ENCODE measurements at places on chromosomes 5 and 9.

DNA sequence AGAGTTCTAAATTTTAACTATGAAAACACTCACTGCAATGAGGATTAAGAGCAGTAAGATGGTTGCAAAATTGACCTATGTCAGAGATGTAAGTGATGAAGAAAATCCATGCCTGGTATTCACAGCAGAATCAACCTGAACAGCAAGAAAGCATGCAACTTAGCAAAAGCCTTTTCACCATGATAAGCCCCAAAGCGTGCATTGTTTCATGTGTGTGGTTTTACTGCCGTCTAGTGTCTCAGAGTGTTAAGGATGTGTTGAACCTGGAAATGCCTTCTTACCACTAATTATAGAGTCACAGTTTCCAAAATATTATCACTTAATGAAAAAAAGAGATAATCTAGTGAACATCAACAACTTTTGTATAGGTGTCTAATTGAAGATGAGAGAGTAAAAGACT, 415.2 kb upstream of the TRPC7 start:
- DNase-seq = no peak

GRCh38 chr9:72427801-72428200, 62.8 kb upstream of the ZFAND5 start:
- no peak for DNase-seq

DNA sequence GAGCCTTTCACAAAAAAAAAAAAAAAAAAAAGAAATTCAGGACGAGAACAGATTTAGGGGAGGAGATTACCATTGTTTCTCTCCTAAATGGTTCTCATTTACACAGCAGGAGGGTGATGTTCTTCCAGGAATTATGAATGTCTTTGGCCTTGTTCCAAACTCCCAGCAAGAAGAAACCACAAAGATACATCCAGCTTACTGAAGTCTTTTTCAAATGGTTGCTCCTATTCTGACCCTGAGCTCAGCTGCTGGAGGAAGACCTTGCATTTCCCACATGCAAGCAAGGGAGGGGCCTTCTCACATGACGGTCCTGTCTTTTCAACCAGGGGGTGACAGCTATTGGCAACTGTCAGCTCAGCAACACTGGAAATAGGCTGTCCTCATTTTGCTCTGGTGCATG, 203.0 kb upstream of the VLDLR start:
- no peak for DNase-seq

GRCh38 chr5:135219868-135220267, 179.2 kb downstream of the MACROH2A1 start:
- DNase-seq = peak; percentile 4

DNA sequence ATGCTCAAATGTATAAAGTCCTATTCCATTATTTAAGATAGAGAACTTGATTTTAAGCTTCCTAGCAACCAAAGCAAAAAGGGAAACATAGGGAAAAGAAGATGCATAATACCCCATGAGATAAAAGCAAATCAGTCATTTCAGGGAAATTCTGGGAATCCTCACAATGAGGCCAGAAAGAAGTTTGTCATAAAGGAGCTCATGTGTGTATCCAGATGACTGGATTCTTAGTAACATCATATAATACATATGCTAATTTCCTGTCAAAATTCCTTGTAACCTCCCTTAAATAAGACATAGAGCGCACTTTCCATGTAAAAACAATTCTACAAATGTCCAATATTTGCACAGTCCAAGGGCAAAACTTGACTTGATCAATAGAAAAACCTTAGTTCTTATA, 411.0 kb upstream of the WWC1 start:
- no peak for DNase-seq

- DNase-seq = no peak
These were observed 74.9 kb downstream of the GTF3C4 start for GRCh38 chr9:132744881-132745755.

- DNase-seq = no peak
These were observed 3.3 kb upstream of the MEF2C start for GRCh38 chr5:88886252-88886651.

DNA sequence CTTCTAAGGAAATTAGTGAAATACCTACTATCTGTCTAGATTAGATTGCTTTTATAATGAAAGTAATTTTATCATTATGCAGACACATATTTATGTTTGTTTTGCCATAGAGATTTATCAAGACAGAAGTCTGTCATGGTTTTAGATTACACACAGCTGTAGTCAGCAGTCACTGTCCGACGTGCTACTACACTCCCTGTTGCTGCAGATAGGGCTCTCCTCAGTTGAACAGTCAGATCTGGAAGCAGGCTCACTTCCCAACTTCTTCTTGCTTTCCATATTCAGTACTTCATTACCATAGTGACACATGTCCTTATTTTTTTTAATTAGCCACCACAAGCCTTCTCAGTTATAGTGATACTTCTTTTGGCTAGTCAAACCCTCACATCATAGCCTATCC, 329.9 kb upstream of the ITGA1 start:
- DNase-seq = no peak

DNA sequence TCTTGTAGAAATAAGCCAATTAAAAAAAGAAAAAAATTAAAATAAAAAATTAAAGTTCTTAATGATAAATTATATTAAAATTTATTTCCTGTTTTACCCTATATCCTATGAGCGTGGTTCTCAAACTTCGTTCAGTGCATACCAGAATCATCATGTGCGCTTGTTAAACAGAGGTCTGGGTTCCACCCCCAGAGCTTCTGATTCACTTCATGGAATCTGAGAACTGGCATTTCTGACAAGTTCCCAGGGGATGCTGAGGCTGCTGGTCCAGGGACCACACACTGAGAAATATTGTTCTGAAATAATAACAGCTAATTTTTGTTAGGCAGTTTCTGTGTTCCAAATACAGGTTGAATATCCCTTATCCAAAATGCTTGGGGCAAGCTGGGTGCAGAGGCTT, 79.3 kb downstream of the TMC1 start:
- DNase-seq = no peak

GRCh38 chr5:178355671-178356070, 123.1 kb upstream of the PHYKPL start:
- no peak for DNase-seq

DNA sequence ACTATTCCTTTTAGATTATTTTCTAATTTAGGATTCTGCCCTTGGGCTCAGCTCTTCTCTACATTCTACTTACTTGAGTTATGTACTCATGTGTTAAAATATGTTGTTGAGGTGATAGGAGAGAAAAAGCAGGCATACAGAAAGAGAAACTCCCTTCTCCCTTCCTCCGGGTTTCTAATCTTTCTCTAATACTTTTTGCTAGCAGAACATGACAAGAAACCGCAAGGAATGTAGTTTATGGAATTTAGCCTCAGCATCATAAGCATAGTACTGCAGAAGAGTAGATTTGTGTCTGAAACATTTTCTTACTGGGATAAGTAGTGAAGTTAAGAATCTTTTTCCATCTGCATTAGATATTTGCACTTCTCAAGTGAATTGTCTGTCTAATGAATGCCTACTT, 139.5 kb upstream of the CYLC2 start:
- no peak for DNase-seq

DNA sequence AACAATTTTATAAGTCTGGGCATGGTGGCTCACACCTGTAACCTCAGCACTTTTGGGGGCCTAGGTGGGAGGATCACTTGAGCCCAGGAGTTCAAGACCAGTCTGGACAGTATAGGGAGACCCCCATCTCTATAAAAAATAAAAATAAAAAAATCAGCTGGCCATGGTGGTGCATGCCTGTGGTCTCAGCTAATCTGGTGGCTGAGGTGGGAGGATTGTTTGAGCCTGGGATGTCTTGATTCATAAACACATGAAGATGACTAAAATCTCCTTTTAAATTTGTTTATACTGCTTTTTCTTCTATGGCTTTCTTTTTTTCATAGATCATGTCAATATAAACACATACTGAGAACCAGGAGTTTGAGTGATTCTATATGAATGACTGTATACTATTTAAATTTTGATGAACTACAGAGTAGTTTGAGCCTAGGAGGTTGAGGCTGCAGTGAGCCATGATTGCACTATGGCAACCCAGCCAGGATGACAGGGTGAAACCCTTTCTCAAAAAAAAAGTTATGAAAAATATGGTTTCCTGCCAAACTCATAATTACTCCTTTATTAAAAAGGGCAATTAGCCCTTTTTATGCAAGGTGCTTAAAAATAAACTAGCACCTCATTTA, 14.2 kb downstream of the RIC1 start:
- DNase-seq = no peak

DNA sequence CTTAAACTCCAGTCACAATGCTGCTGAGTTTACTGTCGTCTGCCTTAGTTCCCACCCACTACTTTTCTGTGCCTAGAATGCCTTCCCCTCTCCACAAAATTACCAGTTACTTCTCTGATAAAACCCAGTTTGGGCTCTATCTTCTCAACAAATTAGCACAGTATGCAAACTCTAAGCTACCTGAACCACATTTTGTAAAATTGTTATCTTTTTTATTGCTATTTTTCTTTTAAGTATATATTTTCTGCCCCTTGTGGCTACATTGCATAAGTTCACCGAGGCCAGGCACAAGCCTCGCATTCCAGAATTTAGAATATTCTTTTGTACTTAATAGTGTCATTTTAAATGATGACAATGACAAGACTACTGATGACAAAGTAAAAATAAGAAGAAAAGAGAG, 60.0 kb downstream of the POU5F2 start:
- no peak for DNase-seq

DNA sequence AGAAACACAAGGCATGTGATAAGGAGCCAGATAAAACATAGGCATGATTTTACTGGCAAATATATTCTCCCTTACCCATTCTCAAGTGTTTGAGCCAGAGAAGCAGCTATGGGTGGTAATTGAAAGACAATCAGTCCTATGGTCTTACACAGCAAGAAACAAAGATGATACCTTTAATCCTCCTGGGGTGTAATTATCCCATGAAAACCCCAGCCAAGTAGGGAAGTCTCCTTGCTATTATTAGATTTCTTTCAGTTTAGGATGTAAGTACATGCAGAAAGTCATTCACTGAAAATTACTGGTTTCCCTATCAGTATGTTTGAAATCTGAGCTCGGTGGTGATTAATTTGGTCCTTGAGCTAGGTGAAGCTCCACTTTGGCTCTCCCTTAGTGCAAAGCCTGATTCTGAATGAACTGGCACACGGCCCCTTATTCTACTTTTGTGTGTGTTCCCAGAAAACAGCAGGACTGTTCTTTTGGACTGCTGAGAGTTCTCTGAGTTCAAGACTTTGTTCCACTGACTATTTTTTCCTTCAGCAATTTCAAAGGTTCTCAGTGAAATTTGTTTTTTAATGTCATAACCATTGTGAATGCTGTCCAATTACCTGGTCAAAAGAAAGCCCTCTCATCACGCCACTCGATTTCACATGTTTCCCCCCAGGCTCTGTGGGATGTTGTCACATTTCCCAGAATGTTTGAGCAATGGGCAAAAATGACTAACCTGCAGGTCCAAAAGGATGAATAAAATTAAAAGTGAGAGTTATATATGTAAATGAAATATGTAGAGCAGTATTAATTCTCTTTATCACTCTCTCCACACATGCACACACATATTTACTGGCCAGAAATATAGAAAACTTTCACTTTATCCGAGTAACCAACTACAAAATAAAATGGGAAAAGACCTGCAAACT, 343.0 kb downstream of the RAB3C start:
- DNase-seq = no peak

- no peak for DNase-seq
These were observed 4.2 kb downstream of the TXNDC15 start for GRCh38 chr5:134878403-134878802.

DNA sequence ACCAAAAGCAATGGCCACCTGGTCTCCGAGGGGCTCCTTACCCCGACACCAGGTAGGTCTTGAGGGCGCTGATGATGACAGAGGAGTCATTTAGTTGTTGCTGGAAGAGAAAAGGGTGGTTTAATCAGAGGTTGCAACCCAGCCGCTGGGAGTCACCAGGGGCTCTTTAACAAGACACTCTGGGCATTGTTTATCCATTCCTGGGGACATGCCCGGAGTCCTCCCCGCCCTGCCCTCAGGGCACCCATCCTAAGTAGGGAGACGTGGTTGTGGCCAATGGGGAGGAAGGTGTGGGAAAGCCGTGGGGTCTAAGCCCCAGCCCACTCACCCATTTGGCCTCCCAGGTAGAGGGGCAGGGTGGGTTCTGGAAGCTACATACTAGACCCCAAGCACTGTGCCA, 3.1 kb downstream of the PTGES2 start:
- DNase-seq = no peak

GRCh38 chr5:34410411-34411139, 245.6 kb upstream of the RAI14 start:
- DNase-seq = no peak

DNA sequence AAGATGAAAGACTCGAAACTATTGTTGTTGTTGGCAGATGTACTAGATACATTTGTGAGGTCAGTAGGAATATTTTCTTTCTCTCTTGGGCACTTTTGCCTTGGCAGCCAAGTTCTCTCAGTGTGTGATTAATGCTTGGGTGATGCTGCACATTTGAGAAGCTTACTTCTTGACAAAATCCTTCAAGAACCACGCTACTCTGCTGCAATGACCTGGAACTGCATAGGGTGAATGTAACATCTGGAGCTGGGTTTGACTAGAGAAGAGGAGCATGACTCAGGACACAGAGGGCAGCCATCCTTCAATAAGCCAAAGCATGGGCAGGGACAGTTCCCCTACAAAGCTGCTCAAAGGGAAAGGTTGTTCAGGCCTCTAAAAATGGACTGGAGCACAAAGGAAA, 75.5 kb upstream of the PUM3 start:
- DNase-seq = no peak

DNA sequence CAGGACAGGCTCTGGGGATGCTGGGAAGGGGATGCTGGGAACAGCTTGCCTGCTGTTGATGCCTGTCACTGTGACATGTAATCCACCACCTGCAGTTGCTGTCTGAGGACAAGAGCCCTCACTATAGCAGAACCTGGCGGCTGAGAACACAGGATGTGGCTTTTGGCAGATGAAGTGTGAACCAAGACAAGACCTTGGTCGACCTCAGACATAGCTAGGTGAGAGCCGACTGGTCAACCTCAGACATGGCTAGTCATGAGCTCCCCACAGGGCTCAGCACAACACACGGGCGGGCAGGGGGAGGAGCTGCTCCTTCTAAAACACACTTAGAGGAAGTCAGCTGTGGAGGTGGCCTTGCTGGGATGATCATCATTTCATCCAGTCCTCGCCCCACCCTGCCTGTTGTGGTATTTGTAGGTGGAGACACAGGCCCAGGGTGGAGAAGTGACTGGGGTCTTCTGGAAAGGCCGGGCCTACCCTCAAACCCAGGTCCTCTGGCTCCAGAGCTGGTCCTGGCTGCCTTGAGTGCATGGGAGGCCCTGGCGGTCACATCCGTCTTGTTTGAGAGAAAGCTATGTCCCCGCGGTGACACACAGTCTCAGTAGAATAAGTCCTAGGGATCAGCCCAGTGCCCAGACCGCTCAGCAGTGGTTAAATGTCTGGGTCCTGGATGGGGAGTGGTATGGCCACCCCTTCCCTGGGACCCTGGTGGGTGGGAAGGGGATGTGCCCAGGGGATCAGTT, 6.1 kb downstream of the SUSD3 start:
- no peak for DNase-seq

GRCh38 chr5:41815663-41816229, 54.5 kb downstream of the OXCT1 start:
- DNase-seq = no peak

GRCh38 chr9:110846215-110846614, 177.6 kb downstream of the MUSK start:
- no peak for DNase-seq

GRCh38 chr9:459491-460444, 245.1 kb downstream of the DOCK8 start:
- DNase-seq = no peak

- no peak for DNase-seq
These were observed 25.0 kb downstream of the BHMT start for GRCh38 chr5:79136618-79137017.

GRCh38 chr9:129355631-129356030, 177.6 kb upstream of the IER5L start:
- no peak for DNase-seq

Data from head of caudate nucleus (tissue), 42 donors.